Type B pancreatic cell (in vitro differentiated cells): ENCODE measurements at places on chromosomes 13 and 19. TPM values are rescaled to one million over a fixed set of nuclear protein-coding genes. Genes with fewer than 3 reads are reported as not detected.

DNA sequence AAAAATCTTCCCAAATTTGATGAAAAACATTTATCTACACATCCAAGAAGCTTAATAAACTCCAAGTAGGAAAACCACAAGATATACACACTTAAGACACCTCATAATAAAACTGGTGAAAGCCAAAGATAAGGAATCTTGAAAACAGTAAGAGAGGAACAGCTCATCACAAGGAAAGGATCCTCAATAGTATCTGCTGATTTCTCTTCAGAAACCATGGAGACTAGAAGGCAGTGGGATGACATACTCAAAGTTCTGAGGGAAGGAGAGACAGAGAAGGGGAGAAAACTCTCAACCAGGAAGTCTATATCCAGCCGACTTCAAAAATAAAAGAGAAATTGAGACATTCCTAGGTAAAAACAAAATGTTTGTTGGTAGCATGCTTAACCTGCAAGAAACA, 45.7 kb downstream of the LNX2 start:
- DNase-seq: no peak

Gene LILRA2
- total RNA-seq: not detected in 2 replicates

Gene ZNF329
- 12.5 and 14.5 TPM in 2 replicates for total RNA-seq

Gene VSTM2B
- 0.68 TPM in 1 of 2 replicates, not detected in the other for total RNA-seq

GRCh38 chr19:7004313-7004931, 16.8 kb downstream of the MBD3L2B start:
- no peak for DNase-seq

- no peak for DNase-seq
Observed at GRCh38 chr19:47032171-47032811, 12.7 kb downstream of the NPAS1 start.

Gene BTBD2
- total RNA-seq: 72.5 and 118 TPM in 2 replicates

DNA sequence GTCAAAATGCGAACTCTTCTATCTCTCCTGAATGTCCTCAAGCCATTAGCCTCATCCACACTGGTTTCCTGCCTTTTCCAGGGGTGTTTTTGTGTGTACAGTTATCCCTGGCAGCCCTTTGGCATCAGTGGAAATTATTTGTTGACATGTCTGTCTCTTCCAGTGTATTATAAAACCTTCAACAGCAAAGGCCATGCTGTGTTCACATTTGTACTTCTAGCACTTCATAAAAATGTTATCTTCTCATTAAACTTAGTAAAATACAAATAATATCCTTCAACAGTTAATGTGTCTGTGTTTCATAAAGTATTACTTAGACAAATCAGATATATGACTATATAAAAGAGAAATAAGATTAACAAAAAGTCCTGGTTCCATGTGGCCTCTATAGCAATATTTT, 359.5 kb upstream of the ARGLU1 start:
- no peak for DNase-seq

Gene C19orf81
- 1.8 and 3.7 TPM in 2 replicates for total RNA-seq

Gene FCAR
- not detected in 2 replicates for total RNA-seq

Gene PLVAP
- total RNA-seq: 0.72 TPM in 1 of 2 replicates, not detected in the other

GRCh38 chr19:13398182-13398581, 108.1 kb downstream of the CACNA1A start:
- DNase-seq: no peak

DNA sequence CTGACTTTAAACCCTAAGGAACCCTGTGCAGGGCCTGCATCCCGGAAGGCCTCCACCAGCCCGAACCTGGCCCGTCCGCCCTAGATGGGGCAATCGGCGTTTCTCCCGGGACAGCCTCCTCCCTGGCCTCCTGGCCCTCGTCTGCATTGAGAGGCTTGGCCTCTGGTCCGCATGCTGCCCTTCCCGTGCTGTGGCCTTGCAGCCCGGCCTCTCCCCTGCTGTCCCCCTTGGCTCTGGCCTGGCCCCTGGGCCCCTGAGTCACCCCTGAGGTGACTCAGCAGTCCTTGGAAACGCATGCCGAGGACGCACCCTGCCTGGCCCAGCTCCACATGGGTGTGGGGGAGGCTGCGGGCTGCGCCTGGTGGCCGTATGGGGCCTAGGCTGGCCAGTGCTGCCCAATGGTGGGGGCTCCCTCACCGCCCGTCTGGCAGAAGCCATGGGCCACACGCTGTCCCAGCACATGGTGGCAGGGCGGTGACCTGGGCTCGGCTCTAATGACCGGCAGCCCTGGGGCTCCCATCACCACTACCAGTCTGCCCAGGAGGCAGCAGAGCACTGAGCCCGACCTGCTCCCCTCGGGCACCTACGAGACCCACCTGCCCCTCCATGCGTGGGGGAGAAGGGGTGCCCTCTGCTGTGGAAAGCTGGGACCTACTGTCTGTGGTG, 25.7 kb downstream of the SH3GL1 start:
- DNase-seq: no peak

Gene GNG7
- 3.8 and 12.2 TPM in 2 replicates for total RNA-seq

DNA sequence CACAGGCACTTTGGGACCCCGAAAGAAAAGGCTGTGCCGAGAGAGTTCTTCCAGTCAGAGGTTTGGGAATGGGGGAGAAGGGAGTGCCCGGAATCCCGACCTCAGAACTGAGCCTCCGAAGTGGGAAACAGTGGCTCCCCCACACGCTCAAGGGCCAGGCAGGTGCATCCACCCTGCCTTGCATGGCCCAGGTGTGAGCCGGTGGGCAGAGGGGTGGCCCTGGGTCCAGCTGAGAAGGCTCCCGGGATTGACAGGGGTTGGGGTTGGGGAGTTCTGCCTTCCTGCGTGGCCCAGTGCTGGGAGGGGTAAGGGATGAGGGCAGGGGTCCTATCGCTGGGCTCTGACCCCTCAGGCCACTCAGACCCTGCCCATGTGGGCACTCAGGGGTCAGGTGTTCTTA, 163.5 kb upstream of the TUBA3C start:
- no peak for DNase-seq

Gene DCLK1
- total RNA-seq: 11.4 and 47.1 TPM in 2 replicates

DNA sequence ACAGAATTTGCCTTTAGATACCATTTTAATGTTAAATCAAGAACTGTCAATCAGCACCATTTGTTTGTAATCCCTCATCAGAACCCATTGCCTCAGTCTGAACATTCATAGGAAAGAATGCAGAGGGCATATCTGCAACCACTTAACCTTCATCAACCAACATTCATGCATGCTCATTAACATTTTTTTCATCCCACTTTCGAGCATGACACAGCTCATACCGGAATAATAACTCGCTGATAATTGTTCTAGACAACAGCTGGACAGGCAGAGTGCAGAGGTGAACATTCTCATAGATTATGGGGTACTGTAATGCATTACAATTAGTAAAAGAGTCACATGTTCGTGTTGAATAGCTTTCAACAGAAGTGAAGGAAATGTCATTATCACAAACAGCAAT, 216.8 kb downstream of the DIAPH3 start:
- DNase-seq: no peak

- DNase-seq: no peak
Observed at GRCh38 chr19:33261511-33262189, 36.0 kb upstream of the SLC7A10 start.

DNA sequence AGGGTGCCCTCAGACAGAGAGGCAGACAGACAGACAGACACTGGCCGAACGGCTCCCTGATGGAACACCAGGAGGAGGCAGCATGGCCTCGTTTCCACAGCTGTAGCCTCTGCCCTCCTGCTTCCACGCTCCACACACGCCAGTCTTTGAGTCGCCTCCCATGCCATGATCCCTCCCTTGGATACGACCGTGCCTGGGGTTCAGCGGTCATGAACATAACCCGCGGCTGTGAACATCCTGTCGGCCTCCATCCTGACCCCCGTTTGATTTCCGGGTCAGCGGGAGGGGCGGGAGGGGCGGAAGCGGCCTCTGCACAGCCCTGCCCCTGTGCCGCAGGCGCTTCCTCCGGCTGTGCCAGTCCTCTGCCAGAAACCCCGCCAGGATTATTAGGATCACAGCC, 23.4 kb downstream of the GP6 start:
- no peak for DNase-seq

DNA sequence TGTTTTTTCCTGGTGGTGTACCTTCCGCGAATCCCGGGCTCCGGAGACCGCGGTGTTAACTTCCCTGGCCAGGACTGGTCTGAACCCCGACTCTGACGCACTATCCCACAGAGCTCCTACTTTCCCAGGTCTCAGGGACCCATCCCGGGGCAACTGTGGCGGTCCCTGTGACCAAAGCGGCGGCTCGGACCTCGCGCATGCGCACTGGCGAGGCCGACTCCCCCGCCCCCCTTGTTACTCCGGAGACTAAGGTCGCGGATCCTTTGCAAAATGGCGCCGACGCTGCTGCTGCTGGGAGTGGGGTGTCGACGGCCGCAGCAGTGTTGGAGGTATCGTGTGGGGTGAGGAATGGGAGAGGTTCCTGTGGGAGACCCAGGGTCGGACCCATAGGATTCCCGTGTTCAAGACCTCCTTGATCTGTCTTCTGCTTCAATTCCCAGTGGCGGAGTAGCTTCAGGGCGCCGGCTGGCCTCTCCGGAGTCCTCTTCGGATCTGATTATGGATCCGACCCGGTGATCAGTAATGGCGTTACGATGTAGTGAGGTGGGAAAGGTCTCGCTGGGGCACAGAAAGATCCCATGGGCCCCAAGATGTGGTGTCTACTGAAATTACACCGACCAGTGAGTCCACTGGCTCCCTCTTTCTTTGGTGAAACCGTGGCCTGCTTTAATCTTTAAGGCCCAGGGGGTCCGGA, 66.6 kb upstream of the ZNF527 start:
- DNase-seq: no peak

DNA sequence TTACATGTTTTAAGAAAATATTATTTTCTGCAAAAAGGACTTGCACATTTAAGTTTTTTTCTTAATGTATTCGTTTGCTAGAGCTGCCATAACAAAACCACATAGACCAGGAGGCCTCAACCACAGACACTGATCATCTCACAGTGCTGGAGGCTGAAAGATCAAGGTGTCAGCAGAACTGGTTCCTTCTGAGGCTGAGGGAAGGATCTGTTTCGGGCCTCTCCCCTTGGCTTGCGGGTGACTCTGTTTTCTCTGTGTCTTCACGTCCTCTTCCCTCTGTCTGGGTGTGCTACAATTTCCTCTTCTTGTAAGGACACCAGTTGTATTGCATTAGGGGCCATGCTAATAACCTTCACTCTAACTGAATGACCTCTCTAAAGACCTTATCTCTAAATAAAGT, 364.2 kb downstream of the IRS2 start:
- no peak for DNase-seq

DNA sequence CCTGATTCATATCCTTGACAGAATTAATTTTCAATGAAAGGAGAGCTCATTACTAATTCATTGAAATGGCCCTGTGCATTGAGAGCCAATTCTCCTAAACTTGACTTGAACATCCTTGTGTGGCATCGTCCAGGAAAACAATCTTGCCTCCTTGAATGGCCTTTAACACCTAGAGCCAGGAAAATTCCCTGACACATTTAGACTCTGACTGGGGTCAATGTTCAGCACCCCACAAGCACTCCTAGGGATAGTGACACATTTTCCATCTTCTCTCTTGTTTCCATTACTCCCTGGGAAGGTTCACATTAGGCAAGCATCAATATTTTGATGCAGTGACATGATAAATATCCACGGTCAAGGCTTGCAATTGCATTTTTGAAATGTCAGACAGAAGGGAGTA, 218.9 kb downstream of the LACC1 start:
- DNase-seq: no peak

DNA sequence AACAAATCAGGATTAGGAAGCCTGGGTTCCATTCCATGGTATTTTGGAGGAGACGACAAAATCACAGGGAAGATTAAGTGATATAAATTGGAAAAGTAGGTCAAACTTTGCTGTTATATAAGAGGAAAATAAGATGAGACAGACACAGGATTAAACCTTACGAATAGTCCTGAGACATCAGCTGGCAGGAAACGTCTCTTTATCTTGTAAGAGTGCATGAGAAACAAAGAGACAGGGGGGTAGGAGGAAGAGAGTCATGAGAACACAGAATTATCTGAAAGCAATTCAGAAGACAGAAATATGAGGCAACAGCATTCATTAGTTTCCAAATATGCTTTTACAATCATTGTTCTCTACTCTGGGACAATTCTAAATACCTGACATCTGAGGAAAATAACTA, 310.6 kb upstream of the MIR17HG start:
- DNase-seq: no peak

GRCh38 chr19:13507053-13507611, 853 bp upstream of the CACNA1A start:
- no peak for DNase-seq

DNA sequence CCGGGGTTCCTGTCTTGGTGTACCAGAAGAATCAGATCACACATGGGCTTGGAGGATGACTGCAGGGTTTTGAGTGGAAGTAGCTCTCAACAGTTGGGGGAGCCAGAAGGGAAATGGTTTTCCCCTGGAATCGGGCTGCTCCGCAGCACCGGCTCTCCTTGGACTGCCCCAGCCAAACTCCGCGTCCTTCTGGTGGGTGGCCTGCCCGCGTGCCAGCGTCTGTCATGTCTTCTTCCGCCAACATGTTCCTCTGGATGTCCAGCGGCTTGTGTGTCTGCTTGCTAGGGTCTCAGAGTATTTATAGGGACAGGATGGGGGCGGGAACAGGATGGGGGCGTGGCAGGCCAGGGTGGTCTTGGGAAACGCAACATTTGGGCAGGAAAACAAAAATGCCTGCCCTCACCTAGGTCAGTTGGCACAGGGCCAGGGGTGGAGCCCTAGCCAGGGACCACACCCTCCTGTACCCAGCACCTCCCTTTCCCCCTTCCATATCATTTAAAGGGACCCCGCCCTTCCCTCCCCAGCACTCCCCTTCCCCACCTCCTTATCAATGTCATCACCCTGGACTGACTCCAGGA, 1.3 kb upstream of the ZNF30 start:
- DNase-seq: no peak

- DNase-seq: peak; percentile 90
Observed at GRCh38 chr13:51070005-51070649, 40.9 kb downstream of the C13orf42 start.

DNA sequence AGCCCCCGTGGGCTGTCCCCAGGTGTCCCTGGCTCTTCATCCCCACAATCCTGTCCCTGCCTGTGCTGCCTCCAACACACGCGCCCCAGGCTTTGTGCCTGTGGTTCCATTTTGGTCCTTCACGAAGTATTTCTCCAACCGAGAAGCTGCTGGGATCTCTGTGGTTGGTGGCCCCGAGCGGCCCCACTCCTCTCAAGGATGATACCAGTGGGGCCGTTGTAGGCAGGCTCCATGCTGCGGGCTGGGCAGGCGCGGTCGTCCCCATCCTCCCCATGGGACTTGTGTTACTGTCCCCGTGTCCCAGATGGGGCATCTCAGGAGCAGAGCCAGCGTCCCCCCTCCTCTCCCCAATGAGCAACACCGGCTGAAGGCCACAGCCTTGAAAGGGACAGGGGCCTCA, 3.7 kb upstream of the ZNF554 start:
- DNase-seq: no peak

Gene SIGLEC12
- total RNA-seq: not detected in 2 replicates

Gene CYP4F8
- not detected in 2 replicates for total RNA-seq

- no peak for DNase-seq
Observed at GRCh38 chr19:56350416-56351045, 35.9 kb upstream of the ZSCAN5A start.

DNA sequence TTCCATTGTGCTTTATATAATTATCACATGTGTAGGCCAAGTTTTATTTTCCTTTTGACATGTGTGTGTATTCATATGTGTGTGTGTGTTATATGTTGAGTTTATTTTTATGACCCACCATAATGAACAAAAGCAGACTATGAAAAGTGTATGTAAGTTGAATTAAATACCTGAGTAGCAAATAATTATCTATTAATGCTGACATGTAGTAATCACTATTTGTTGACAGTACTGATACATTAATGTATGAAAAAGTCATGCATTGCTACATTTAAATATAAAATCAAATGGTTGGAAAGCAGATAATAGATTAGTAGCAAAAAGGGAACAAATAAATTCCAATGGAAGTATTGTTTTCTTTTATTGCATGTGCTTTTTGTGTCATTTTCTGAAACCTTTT, 1948.5 kb upstream of the PCDH20 start:
- no peak for DNase-seq

Gene DOCK9
- total RNA-seq: 46.2 and 122 TPM in 2 replicates
